Uterus (tissue), 4 donors: ENCODE measurements at places on chromosomes 11 and 22. TPM values are rescaled to one million over a fixed set of nuclear protein-coding genes. Genes with fewer than 3 reads are reported as not detected.

- H3K27me3 ChIP-seq = no peaks in the 10 kb centered on the region
- no peak overlapping the region for H3K4me3 ChIP-seq
- no peak for DNase-seq
Measured at GRCh38 chr22:48362721-48363404, 1464.8 kb downstream of the BRD1 start.

- H3K4me1 ChIP-seq = no peaks in the 10 kb centered on the region
- H3K36me3 ChIP-seq = no peaks in the 10 kb centered on the region
- no peak for DNase-seq
- no peak overlapping the region for H3K27ac ChIP-seq
Measured at GRCh38 chr11:129974237-129974636, 28.4 kb downstream of the PRDM10 start.

GRCh38 chr22:37636186-37636948 lies 3.1 kb upstream of the SH3BP1 start:
- DNase-seq = no peak
- no peaks in the 10 kb centered on the region for H3K36me3 ChIP-seq
- H3K4me3 ChIP-seq = no peak overlapping the region
- peaks cover 7% of the 10 kb centered on the region for H3K4me1 ChIP-seq
- peak overlapping the region; percentile 44 for H3K27ac ChIP-seq

- H3K4me1 ChIP-seq = no peaks in the 10 kb centered on the region
- no peak overlapping the region for H3K4me3 ChIP-seq
- DNase-seq = no peak
- no peaks in the 10 kb centered on the region for H3K36me3 ChIP-seq
- no peak overlapping the region for H3K27ac ChIP-seq
- H3K27me3 ChIP-seq = no peaks in the 10 kb centered on the region
Measured at GRCh38 chr11:117337076-117337475, 9.4 kb downstream of the CEP164 start.

DNA sequence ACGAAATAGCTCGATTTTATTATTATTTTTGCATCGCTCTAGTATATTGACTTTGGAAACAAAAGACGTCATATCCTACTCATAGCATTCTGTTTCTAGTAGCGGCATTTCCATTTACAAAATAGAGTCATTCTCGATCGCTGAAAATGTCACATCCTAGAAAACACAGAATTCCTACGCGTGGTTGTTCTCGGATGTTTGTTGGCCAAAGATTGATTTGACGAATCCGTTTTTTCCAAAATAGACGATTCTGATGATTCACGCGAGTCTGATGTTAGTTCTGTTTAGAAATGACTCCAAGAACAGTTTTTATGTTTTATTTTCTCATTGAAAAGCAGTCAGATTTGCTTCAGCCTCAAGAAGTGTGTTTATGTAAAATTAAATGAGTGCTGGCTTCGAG lies 47.6 kb downstream of the SMIM38 start:
- no peaks in the 10 kb centered on the region for H3K4me1 ChIP-seq
- no peaks in the 10 kb centered on the region for H3K36me3 ChIP-seq

GRCh38 chr22:23227380-23227779 lies 47.1 kb downstream of the BCR start:
- no peaks in the 10 kb centered on the region for H3K27me3 ChIP-seq
- no peak for DNase-seq
- no peak overlapping the region for H3K4me3 ChIP-seq

DNA sequence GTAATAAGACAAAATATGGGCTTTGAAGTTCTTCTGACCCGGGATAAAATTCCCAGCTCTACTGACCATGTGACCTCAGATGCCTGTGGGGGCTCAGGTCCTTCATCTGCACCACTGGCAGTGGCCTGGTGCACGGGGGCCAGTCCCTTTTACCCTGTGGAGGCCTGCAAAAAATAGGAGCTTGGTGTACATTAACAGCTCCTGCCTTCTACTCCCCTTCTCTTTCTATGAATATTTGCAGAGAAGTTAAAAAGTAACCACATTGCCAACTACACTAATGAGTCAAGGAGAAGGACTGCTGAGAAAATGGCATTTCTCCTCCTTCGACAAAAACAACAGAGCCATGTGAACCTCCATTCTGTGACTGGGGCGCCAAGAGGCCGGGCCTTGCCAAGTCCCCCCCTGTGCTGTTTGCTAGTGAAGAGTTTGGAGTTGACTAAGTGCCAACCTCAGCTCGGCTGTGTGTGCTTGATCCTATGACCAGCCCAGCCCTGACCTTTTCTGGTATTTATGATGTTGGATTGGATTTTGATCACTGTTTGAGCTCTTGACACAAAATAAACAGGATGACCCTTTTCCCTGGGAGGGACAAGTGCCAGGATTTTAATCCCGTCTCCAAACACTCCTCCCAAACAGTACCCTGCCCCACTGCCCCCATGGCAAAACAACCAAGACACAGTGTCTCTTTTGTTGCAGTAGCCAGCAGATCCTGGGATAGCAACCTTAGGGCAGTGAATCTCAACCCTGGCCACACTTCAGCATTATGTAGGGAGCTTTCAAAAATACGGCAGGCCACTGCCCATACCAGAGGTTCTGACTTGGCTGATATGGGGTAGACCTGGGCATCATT lies 380.1 kb downstream of the LARGE1 start:
- no peaks in the 10 kb centered on the region for H3K4me1 ChIP-seq
- no peak overlapping the region for H3K4me3 ChIP-seq
- peak overlapping the region; percentile 56 for H3K27ac ChIP-seq
- H3K27me3 ChIP-seq = no peaks in the 10 kb centered on the region
- DNase-seq = peak; percentile 60

GRCh38 chr22:45878051-45878781 lies 98.7 kb downstream of the WNT7B start:
- H3K4me3 ChIP-seq = no peak overlapping the region
- no peaks in the 10 kb centered on the region for H3K36me3 ChIP-seq
- no peak overlapping the region for H3K27ac ChIP-seq
- H3K27me3 ChIP-seq = no peaks in the 10 kb centered on the region
- no peak for DNase-seq
- H3K4me1 ChIP-seq = no peaks in the 10 kb centered on the region

- H3K36me3 ChIP-seq = no peaks in the 10 kb centered on the region
- H3K27ac ChIP-seq = peak overlapping the region; percentile 75
- H3K4me3 ChIP-seq = peak overlapping the region; percentile 41
- DNase-seq = peak; percentile 22
Measured at GRCh38 chr11:116193321-116194131, 579.3 kb downstream of the BUD13 start.

DNA sequence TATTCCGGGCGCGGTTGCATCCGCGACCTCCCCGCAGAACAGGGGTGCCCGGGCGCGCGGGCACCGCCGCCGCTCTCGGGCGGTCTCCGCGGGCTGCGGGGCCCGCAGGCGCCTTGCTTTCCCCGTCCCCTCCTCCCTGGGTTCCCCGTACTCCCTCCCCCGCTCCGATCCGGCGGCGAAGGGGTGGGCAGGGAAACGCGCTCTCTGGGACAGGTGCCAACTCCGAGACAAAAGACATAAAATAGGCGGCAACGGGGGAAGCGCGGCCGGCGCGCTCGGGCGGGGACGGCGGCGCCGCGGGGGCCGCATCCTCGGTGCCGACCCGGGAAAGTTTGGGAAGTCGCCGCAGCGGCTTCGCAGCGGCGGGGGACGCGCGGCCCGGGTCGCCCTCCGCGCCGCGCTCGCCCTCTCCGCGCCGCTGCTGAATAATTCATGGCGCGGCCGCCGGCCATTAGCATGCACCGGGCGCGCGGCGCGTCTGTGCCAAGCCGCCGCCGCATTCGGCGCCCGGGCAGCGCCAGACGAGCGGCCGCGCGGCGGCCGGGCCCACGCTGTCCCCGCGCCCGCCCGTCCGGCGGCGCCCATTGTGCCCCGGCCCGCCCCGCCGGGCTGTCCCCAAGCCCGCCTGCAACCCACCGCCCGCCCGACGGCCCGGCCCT lies 78.7 kb upstream of the PPARA start:
- H3K27ac ChIP-seq = peak overlapping the region; percentile 100
- H3K36me3 ChIP-seq = no peaks in the 10 kb centered on the region
- H3K4me1 ChIP-seq = no peaks in the 10 kb centered on the region
- no peaks in the 10 kb centered on the region for H3K27me3 ChIP-seq

DNA sequence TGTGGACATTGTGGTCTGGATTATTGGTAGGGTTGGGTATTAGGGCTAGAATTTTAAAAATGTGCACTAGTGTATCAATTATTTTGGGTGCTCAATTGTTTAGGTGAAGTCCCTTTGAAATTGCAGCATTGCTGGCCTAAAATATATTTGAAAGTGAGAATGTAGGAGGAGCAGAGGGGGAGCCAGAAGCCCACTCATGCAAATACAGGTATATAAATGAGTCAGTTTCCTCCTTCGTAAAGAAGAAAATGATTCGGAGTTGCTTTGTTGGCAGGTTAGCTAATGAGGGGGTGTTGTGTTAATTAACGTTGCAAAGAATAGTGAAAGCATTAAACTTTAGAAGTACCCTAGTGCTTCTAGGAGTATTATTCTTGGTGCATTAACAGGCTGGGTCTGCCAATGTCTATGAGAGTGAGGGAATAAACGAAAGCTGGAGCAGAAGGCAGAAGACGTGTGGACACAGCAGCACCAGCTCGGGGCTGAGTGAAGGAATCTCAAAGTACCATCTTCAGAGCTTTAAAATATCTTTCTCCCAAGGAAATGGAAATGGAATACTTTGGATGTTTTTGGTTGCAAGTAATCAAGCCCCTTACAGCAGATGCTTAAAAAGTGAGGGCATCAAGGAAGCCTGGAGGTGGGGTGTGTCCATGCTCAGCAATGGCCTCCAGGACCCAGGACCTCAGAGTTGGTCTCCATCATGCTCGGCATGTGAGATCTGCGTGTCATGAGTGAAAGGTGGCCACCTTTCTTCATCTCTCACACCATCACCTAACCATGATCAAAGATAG lies 522.9 kb downstream of the NTM start:
- no peak overlapping the region for H3K4me3 ChIP-seq
- peaks cover 11% of the 10 kb centered on the region for H3K4me1 ChIP-seq
- no peaks in the 10 kb centered on the region for H3K36me3 ChIP-seq
- no peak overlapping the region for H3K27ac ChIP-seq
- DNase-seq = no peak

Gene APOA4
- not detected for total RNA-seq

Gene OR4D5
- not detected for total RNA-seq

Gene C11orf65
- total RNA-seq = 0.46 TPM

Gene SLC15A3
- total RNA-seq = 44.4 TPM

Gene UBASH3B
- total RNA-seq = 0.26 TPM

Gene SLC35E4
- total RNA-seq = 11.7 TPM

Gene GLB1L2
- 28.2 TPM for total RNA-seq
